ENCODE measurements at places on chromosomes 12 and 14.

DNA sequence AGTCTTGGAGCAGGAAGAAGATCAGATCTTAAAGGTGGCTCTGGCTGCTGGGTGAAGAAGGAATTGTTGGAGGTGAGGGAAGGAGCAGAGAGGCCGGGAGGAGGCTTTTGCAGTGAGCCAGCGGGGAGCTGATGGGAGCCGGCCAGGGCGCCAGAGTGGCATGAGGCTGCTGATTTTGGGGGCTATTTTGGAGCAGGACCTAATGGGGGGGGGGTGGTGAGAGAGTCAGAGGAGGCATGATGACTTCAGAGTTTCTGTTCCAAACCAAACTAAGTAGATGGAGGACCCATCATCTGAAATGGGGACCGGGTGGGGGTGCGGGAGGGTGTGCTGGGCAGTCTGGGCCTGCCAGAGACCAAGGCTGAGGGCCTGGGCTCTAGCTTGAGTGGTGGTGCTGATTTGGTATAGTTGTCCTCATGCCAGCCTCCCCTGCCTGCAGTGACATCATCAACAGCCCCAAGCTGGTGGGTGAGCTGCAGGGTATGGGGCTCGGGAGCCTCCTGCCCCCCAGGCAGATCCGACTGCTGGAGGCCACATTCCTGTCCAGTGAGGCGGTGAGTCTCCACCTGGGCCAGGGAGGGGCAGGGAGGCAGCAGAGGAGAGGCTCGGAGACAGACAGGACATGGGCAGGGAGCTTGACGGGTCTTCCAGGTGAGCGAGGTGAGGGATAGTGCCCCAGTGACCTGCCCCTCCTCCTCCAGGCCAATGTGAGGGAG, 6.2 kb downstream of the TNFAIP2 start:
- no peak for DNase-seq

GRCh38 chr12:52020539-52021336, 14.0 kb downstream of the TAMALIN start:
- no peak for DNase-seq

GRCh38 chr12:43291516-43291915, 260.5 kb downstream of the ADAMTS20 start:
- DNase-seq, result no peak

GRCh38 chr14:21711360-21711961, 37.8 kb upstream of the OR4E1 start:
- DNase-seq, result no peak

GRCh38 chr12:92051441-92051840, 94.2 kb downstream of the BTG1 start:
- no peak for DNase-seq

- DNase-seq, result no peak
Observed at GRCh38 chr14:95222151-95222631, 64.9 kb upstream of the DICER1 start.

Data from stimulated activated CD4-positive, alpha-beta T cell treated with anti-CD3 and anti-CD28 coated beads, TNF-alpha, amount 100 ng/mL, for 1 hour (primary cell).